ENCODE measurements at places on chromosomes 6 and 20. TPM values are rescaled to one million over a fixed set of nuclear protein-coding genes. Genes with fewer than 3 reads are reported as not detected.
A peak's percentile ranks its signal among the peaks of the same experiment; 100 is the strongest.

The HLA-DOA gene
- 70.0 TPM for total RNA-seq

The IER3 gene
- 0.54 TPM for total RNA-seq

The RAET1L gene
- not detected for total RNA-seq

The OOEP gene
- total RNA-seq = not detected

The ECT2L gene
- not detected for total RNA-seq

The POPDC3 gene
- not detected for total RNA-seq

The UNC93A gene
- not detected for total RNA-seq

The TSBP1 gene
- total RNA-seq = not detected

The SPATA25 gene
- total RNA-seq = 4.7 TPM

The SUMO4 gene
- 2.4 TPM for total RNA-seq

The CAGE1 gene
- total RNA-seq = not detected

The OR2J3 gene
- total RNA-seq = not detected

The BEND6 gene
- not detected for total RNA-seq

The SLX4IP gene
- total RNA-seq = 9.7 TPM

The VSTM2L gene
- total RNA-seq = not detected

DNA sequence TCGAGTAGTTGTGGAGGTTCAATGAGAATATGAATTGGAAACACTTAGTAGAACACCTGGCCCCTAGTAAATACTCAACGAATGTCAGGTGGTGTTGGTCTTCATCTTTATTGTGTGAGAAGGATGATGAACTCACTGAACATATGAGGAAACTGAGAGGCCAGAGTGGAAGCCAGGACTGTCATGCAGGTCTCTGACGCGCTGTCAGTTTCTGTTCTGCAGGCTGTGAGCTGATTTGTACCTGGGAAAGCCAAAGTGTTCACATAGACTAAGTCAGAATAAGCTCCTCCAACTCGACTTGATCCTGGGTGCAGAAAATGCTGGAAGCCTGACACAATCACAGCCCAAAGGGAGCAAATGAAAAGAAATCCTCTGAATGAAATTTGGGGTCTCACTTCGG lies 222.2 kb downstream of the LY86 start:
- H3K36me3 ChIP-seq = no peaks in the 10 kb centered on the region
- H3K4me1 ChIP-seq = peaks cover 9% of the 10 kb centered on the region
- H3K27ac ChIP-seq = no peak overlapping the region
- DNase-seq = no peak
- H3K27me3 ChIP-seq = no peaks in the 10 kb centered on the region

- H3K27ac ChIP-seq = peak overlapping the region; percentile 96
- H3K4me3 ChIP-seq = peak overlapping the region; percentile 98
- H3K4me1 ChIP-seq = peaks cover 32% of the 10 kb centered on the region
Observed at GRCh38 chr6:95576218-95576997, 927 bp upstream of the MANEA start.

DNA sequence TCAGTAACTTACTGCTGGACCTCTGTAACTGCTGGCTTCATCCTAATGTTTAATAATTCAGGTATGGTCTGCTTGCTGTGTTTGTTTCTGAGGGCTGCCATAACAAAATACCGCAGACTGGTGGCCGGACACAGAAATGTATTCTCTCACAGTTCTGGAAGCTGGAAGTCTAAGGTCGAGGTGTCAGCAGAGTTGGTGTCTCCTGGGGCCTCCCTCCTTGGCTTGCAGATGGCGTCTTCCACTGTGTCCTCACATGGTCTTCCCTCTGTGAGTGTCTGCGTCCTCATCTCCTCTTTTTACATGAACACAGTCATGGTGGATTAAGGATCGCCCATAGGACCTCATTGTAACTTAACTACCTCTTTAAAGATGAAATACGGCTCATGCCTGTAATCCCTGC lies 389.7 kb upstream of the JARID2 start:
- H3K27me3 ChIP-seq = no peaks in the 10 kb centered on the region
- no peak overlapping the region for H3K4me3 ChIP-seq
- H3K27ac ChIP-seq = no peak overlapping the region
- no peaks in the 10 kb centered on the region for H3K4me1 ChIP-seq

- no peak for DNase-seq
- H3K4me3 ChIP-seq = no peak overlapping the region
- no peaks in the 10 kb centered on the region for H3K36me3 ChIP-seq
- no peak overlapping the region for H3K27ac ChIP-seq
- H3K4me1 ChIP-seq = no peaks in the 10 kb centered on the region
Observed at GRCh38 chr6:1915226-1915625, 305.5 kb downstream of the FOXC1 start.

- H3K4me1 ChIP-seq = no peaks in the 10 kb centered on the region
- DNase-seq = no peak
- no peak overlapping the region for H3K27ac ChIP-seq
- H3K27me3 ChIP-seq = no peaks in the 10 kb centered on the region
- H3K36me3 ChIP-seq = no peaks in the 10 kb centered on the region
- no peak overlapping the region for H3K4me3 ChIP-seq
Observed at GRCh38 chr6:99146711-99147110, 199.0 kb upstream of the FBXL4 start.

DNA sequence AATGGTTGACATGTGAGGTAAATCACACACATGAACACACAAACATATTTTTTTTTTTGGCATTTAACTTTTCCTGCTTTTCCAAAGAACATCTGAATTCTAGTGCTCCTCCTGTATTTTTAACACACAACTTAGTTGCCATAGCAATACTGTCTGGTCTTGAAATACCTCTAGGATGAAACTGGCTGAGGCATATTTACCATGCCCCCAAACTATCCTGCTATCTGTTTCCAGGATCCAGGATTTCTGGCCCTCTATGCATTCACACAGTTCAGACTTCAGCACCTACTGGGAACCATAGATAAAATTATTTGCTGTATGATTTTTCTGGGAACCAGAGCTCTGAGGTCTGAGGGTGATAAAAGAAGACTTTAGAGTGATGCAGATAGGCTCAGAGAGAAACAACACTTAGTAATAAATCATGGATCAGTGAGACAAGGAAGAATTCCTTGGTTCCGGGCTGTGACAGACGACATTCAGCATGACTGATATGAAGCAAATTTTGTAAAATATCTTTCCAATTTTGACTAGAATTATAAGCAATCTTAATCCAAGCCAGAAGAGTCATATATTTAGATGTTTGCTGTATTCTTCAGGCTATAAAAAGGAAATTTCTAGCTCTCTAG lies 359.7 kb downstream of the BTBD9 start:
- no peak for DNase-seq
- no peaks in the 10 kb centered on the region for H3K27me3 ChIP-seq
- H3K4me3 ChIP-seq = no peak overlapping the region
- H3K4me1 ChIP-seq = no peaks in the 10 kb centered on the region

- no peak within 1 kb of the TSS for H3K27ac ChIP-seq
- no peak within 1 kb of the TSS for H3K4me3 ChIP-seq
- H3K36me3 ChIP-seq = no peaks in the 10 kb centered on the region
- peaks cover 35% of the 10 kb centered on the region for H3K4me1 ChIP-seq
Observed at GRCh38 chr20:23086056-23086566, at the start of gene CD93. Gene CD93 (minus strand): TSS chr20:23086324. CDS start chr20:23086192, 132 bp downstream.

DNA sequence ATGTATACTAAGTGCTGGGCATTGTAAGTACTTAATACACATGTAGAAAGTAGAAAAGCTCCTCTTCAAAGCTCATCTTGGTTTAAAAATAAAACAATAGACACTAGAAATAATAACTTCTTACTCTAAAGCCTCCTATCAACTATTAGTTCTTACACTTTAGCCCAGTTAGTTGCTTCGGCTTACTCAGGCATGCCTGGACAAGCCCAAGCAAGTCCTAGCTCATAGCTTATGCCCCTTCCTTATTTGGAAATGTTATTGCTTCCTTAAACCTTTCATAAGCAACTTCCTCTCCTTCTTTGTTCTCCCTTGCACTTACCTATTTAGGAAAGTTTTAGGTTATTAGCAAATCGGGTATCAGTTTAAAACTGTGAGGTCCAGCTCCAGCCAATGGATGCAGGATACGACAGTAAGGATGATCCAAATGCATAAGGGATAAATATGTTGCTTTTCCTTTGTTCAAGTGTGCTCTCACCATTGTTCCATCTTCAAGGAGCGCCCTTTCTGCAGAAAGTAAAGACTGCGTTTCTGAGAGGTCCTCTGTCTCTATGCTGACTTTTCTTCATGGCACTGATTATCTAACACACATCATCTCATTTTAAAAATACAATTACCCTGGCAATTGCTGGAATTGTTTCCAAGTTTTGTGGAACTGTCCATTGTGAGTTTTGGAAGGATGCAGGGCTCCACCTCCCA lies 12.3 kb downstream of the TMEM30A start:
- no peak for DNase-seq
- H3K27ac ChIP-seq = no peak overlapping the region
- H3K4me3 ChIP-seq = no peak overlapping the region
- peaks cover 12% of the 10 kb centered on the region for H3K4me1 ChIP-seq
- H3K36me3 ChIP-seq = peaks cover 30% of the 10 kb centered on the region

DNA sequence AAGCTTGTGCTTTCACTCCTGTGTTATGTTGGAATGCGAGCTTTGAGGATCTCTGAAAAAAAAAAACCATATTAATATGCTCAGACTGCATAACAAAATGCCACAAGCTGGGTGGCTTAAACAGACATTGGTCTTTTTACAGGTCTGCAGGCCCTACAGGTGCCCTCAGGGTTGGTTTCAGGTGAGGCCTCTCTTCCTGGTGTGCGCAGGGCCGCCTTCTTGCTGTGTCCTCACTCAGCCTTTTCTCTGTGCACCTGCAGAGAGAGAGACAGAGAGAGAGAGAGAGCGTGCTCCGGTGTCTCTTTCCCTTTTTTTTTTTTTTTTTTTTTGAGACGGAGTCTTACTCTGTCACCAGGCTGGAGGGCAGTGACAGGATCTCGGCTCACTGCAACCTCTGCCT lies 114.1 kb upstream of the SNX9 start:
- DNase-seq = no peak
- H3K27ac ChIP-seq = no peak overlapping the region
- no peaks in the 10 kb centered on the region for H3K36me3 ChIP-seq
- no peaks in the 10 kb centered on the region for H3K4me1 ChIP-seq

DNA sequence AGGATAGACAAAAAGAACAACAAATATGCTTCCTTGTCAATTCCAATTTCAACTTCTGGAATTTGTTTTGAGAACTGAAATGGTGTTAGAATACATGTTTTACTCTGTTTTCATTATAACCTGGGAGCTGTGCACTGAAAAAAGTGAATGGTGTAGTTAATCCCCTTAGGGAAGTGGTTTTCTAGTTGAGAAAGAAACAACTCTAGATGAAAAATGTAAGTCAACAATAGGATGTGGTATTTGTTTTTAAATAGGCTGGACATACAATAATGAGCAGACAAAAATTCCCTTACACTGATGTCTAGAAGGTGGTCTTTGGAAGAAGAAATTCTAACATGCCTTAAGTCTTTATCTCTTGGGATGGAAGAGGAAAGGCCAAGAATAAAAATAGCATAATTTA lies 59.9 kb upstream of the TINAG start:
- H3K36me3 ChIP-seq = no peaks in the 10 kb centered on the region
- no peaks in the 10 kb centered on the region for H3K27me3 ChIP-seq
- no peak overlapping the region for H3K4me3 ChIP-seq
- no peak for DNase-seq
- no peaks in the 10 kb centered on the region for H3K4me1 ChIP-seq
- no peak overlapping the region for H3K27ac ChIP-seq

- no peak overlapping the region for H3K27ac ChIP-seq
- no peak overlapping the region for H3K4me3 ChIP-seq
- H3K4me1 ChIP-seq = peaks cover 56% of the 10 kb centered on the region
Observed at GRCh38 chr6:36752886-36753506, 55.4 kb downstream of the RAB44 start.

- DNase-seq = no peak
- H3K4me1 ChIP-seq = no peaks in the 10 kb centered on the region
- no peak overlapping the region for H3K27ac ChIP-seq
- H3K27me3 ChIP-seq = no peaks in the 10 kb centered on the region
Observed at GRCh38 chr6:89027756-89028155, 52.8 kb upstream of the PNRC1 start.

- H3K27ac ChIP-seq = no peak overlapping the region
- H3K36me3 ChIP-seq = no peaks in the 10 kb centered on the region
- H3K27me3 ChIP-seq = no peaks in the 10 kb centered on the region
- no peak overlapping the region for H3K4me3 ChIP-seq
- no peak for DNase-seq
Observed at GRCh38 chr6:30896541-30896940, 11.5 kb upstream of the GTF2H4 start.

- peaks cover 10% of the 10 kb centered on the region for H3K36me3 ChIP-seq
- no peaks in the 10 kb centered on the region for H3K27me3 ChIP-seq
- no peak for DNase-seq
- no peak overlapping the region for H3K4me3 ChIP-seq
- H3K27ac ChIP-seq = no peak overlapping the region
Observed at GRCh38 chr6:126091466-126091865, 105.1 kb downstream of the TRMT11 start.

- no peaks in the 10 kb centered on the region for H3K27me3 ChIP-seq
- DNase-seq = no peak
- no peak overlapping the region for H3K27ac ChIP-seq
- H3K4me1 ChIP-seq = no peaks in the 10 kb centered on the region
- H3K36me3 ChIP-seq = no peaks in the 10 kb centered on the region
Observed at GRCh38 chr6:25883991-25884390, 9.9 kb upstream of the SLC17A3 start.

DNA sequence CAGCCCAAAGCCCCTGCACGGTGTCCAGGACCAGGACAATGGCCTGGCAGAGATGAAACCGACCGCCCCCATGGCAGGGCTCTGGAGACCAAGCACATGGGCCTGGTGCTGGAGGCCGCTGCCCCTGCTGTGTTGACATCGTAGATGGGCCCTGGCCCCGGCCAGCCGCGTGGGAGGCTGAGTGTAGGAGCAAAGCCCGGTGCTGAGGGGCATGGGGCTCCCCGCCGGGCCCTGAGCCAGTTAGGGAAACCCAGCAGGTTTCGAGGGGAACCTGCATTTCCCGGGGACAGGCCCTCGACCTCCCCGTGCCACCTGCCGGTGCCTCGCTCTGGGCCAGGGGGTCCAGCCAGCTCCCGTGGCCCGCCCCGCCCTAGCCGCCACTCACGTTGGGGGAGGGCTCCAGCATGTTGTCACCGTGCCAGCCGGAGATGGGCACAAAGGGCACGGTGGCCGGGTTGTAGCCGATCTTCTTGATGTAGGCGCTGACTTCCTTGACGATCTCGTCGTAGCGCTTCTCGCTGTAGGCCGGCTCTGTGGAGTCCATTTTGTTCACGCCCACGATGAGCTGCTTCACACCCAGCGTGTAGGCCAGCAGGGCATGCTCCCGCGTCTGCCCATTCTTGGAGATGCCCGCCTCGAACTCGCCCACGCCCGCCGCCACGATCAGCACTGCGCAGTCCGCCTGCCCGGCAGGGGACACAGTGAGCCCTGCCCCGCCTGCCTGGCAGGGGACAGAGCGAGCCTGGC lies 4.3 kb downstream of the EEF1A2 start:
- H3K27me3 ChIP-seq = no peaks in the 10 kb centered on the region
- no peak overlapping the region for H3K27ac ChIP-seq
- H3K4me1 ChIP-seq = no peaks in the 10 kb centered on the region
- H3K36me3 ChIP-seq = no peaks in the 10 kb centered on the region
- no peak overlapping the region for H3K4me3 ChIP-seq
- DNase-seq = no peak

DNA sequence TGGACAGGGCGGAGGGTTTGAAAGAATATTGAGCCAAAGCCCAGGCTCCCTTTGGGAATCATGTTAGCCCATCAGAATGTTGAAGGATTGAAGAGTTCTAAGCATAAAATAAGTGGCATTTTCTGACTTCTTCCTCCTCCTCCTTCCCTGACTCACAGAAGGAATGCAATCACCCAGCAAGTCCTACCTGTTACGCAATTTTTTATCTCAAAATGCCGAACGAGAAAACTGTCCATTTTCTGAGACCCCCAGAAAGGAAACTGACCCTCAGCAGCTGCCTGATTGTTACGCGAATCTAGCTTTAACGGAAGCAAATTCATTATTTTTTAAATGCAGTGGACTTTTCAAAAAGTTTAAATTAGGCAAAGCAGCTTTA lies 4.7 kb upstream of the DNAJC5 start:
- no peak overlapping the region for H3K27ac ChIP-seq

Data from Karpas-422 (cell line).